ENCODE measurements at places on chromosomes 6 and 20.

DNA sequence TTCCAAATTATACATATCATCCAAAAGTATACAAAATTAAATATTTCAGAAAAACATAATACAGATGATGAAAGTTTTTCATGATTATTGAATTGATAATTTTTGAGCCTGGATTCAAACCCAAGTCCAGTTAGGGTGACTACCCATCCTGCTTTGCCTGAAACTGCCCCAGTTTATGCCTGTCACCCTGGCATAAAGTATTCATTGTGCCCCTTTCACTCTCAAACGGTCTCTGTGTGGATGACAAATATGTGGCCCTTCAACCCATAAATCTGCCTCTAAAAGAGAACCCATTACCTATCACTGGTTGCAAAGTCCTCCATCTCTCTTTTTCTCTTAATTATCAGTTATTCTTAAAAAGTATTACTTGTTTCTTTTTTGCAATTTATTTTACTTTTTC lies 553.7 kb upstream of the JARID2 start:
- DNase-seq, result no peak

DNA sequence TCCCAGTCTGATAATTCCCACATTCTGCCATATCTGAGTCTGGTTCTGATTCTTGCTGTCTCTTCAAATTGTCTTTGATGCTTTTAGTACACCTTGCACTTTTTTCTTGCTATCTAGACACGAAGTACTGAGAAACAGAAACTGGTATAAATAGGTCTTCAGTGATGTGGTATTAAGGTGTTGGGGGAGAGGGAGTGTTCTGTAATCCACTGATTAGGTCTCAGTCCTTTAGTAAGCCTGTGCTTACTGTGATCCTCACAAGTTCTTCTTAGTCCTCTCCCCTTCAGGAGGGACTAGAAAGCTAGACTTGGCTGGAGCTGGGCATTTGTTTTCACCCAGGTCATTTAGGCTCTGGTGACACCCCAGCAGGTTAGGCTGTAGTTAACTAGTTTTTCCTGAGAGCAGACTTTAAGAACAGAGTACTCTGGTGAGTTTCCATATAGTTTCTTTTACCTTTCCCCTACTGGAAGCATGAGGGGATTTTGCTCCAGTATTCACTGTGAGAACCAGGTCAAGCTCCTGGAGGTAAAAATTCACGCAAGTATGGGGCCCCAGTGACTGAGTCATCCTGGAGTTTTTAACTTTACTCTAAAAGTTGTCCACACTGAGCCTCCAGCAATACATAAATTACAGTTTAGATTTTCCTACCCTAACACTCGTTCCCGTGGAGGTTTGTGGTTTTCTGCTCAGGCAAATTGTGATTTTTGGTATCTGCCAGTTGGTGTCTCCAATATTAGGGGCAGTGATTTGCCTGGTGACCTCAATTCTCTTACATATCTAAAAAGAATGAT lies 154.6 kb downstream of the CDKAL1 start:
- DNase-seq, result no peak

DNA sequence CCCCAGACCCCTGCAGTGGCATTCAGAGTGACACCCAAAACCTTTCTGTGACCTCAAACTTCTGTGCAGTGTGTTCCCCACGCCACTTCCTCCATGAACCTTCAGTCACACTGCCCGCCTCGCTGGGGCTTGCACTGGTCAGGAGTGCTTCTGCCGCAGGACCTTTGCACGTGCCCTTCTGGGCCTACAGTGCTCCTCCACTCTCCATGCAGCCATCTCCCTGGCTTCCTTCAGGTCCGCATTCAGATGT lies 27.1 kb downstream of the SYNJ2 start:
- DNase-seq, result no peak

DNA sequence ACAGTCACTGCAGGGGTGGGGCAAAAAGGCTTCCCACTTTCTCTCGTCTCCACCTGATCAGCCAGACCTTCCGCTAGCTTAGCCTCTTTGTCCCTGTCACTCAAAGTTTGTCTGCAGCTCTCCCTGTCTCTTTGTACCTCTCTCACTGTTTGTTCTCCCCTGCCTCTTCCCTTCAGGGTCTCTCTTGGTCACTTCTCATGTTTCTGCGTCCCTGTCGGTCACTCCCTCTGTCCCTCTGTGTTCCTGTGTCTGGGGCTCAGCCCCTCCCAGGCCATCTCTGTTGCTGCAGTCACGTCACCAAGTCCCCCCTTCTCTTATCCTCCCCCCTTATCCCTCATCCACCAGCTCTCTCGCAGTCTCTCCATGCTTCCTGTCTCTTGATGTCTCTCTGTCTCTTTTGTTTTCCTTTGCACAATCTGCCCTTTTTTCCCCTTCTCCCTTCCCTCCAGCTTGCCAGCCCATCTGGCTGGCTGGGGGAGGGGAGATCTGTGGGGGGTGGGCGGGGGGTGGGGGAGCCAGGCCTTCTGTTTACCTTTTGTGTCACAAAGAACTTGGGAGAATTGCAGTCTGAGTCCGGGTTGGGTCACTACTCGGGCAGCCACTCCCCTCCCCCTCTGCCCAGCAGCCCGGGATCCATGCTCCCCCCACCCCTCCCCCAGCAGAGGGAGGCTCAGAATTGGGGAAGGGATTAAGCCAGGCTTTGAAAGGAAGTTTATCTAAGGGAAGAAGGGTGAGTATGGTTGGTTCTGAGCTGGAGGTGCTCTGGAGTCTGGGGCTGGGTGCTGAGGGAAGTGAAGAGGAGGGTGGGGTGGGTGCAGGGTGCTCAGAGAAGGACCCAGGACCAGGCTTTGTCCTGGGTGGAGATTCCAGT lies 32.3 kb downstream of the FOXP4 start:
- DNase-seq, result no peak

GRCh38 chr6:14699803-14700601 lies 545.9 kb upstream of the JARID2 start:
- DNase-seq, result no peak

- DNase-seq, result no peak
Measured at GRCh38 chr6:18586133-18586532, 199.0 kb downstream of the RNF144B start.

DNA sequence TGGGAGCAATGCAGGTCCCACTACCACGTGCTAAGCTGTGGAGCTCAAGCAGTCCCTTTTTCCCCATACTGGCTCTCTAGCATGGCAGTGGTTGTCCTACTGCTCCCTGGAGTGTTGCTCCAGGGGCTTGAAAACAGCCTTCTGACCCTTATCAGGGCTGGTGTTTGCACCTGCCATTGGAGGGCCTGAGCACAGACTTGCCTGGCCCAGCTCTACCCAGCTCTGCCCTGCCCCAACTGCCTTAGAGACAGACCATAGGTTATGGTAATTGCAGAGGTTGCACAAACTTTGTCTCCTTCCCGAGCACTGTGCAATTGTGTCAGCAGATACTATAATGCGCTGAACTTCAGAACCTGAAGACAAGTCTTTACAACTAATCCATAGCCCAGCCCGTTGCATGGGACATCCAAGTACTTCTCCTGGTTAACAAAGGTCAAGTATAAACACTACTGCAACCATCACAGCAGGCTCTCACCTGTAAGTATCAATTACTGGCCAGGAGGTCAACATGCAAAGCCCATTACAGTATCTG lies 58.7 kb downstream of the PDSS2 start:
- no peak for DNase-seq

DNA sequence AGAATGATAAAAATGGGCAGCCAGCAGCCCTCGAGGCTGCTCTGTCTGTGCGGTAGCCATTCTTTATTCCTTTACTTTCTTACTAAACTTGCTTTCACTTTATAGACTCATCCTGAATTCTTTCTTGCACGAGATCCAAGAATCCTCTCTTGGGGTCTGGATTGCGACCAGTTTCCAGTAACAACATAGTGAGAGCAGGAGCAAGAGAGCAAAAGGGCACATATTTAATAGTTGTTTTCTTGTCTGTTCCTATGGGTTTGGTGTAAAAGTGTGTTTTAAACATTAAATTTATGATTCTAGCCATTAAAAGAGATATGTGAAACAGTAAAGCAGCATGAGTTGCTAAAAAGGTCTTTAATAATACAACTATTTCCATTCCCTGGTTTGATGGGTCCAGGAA lies 78.8 kb upstream of the OPRM1 start:
- no peak for DNase-seq

DNA sequence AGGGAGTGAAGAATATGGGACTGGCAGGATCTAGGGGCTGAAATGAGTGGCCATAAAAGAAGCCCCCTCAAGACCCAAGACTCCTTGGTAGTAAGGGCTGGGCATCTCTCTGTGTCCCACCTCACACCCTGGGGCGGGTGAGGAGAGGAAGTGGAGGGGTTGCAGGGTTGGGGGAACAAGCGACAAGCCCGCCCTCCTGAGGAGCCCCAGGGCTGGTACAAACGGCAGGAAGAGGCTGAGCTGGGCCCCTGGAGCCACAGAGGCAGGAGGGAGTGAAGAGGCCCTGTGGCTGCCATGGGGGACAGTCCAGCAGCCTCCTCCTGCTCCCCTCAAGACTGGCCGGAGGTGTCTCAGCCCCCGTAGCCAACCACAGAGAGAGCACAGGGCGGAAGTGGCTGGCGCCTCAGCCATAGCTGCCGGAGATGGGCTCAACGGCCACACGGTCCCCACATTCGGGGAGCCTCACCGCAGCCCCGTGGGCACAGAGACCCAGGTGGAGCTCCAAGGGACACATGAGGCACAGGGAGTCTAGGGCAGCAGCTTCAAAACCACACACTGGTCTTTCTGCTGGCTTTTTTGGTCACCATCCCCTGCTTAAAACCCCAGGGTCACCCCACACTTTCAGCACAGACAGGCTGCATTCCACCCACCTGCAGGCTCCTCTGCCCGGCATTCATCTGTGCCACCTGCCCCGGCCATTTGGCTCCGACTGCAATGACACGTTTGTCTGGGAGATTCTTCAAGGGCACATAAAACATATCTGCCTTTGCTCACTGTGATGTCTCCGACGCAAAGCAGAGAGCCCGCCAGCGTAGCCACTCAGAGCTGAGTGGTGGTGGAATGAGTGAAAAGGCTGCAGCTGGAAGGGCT lies 524 bp downstream of the C20orf203 start:
- DNase-seq, result no peak

DNA sequence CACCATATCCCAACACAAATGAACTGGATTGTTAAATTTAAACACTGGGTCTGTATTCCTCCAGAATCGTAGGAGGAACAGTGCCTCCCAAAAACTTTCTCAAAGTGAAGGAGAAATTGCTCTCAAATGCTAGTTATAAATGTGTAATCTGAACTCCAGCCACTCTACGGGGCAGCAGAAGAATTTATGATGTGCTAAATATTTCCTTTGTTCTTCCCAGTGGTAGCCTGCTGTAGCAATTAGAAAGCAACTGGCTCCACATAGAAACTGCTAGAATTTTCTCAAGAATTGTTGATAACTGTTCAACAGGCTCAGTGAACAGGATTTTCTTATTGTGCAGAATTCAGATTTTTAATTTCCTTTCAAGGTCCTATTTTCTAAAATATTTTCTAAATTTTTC lies 49.8 kb upstream of the EYA4 start:
- no peak for DNase-seq

GRCh38 chr20:47031004-47031403 lies 136.4 kb downstream of the EYA2 start:
- DNase-seq, result no peak

DNA sequence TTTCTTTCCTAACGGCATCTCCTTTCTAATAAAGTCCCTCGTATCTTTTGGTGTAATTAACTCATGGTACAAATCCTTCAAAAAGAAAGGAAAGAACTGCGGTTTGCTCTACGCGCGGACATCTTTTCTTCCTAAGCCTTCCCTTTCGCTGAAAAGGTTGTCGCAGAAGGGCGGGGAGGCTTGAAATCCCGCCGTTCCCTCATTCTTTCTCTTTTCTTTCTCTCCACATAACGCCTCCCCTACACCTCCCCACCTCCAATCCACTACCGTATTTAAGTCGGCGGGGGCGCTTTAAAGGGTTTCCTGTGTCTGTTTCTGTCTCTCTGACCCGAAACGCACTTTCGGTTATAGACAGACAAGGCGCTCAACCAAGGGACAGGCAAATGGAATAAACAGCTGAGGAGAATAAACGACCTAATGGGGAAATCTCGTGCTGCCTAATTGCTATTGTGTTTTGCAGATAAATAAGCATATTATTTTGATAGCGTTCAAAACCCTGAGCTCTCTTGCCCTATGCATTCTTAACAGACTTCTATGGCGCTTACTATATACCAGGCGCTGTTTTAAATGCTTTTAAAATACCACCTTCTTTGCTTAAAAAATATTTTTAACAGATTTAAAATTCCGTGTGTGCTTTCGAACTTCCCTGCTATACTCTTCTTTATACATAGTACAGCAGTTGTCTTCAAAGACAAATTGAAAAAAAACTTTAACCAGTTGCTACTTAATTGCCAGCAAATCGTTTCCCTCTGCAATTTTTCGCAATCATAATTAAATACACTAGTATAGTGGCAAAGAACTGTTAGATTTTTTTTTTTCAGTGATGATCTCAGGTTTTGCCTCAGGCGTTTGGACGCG lies 2.5 kb upstream of the HEY2 start:
- DNase-seq, result no peak

GRCh38 chr20:62861726-62862336 lies at the start of gene TCFL5:
Gene TCFL5, minus strand, starts transcription at chr20:62861822. Its CDS starts 152 bp downstream, at chr20:62861670.
- DNase-seq, result no peak

DNA sequence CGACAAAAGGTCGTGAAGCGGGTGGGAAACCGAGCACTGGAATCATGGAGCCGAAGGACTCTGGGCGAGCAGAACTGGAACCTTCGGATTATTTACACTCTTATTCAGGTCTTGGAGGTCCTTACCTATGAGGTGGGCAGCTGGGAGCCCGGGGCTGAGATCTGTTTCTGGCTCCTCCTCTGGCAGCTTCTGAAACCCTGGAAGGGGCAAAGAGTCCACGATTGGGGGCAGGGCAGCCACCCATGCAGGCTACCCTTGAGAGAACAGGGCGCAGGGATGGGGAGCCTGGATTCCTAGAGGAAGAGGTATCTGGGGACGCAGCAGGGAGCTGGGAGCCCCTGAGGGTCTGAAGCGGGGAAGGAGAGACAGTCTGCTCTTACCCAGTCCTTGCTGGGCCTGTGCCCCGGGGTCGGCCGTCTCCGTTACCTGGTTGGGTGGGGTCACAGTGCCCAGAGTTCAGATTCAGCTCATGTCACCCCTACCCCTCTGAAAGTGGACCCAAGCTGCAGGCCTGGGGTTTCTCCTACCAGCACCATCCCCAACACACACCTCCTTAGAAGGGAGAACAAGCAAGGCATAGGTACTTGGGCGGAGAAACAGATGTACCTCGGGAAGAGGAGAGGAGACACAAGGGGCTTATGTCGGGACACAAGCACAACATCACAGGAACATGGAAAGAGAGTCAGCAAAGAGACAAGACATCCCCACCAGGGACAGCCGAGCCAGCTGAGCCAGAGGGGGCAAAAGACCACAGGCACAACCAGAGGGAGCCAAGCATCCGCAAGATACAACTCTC lies 592 bp downstream of the LTB start:
- DNase-seq, result no peak

- no peak for DNase-seq
Measured at GRCh38 chr20:33910056-33910455, 83.7 kb upstream of the RALY start.

GRCh38 chr6:1635305-1636010 lies 25.7 kb downstream of the FOXC1 start:
- no peak for DNase-seq

GRCh38 chr6:7264686-7265384 lies 48.2 kb downstream of the SSR1 start:
- no peak for DNase-seq

- DNase-seq, result no peak
Measured at GRCh38 chr20:4018023-4018748, 2.8 kb upstream of the RNF24 start.

Data from iPS DF 6.9 (cell line).